Adipocyte (in vitro differentiated cells): ENCODE measurements at places on chromosomes 4 and X.

GRCh38 chr4:75037252-75037651, 104.3 kb downstream of the PARM1 start:
- no peak for DNase-seq

- DNase-seq, result no peak
These were observed 2.4 kb downstream of the TCEAL1 start for GRCh38 chrX:103631145-103631544.

DNA sequence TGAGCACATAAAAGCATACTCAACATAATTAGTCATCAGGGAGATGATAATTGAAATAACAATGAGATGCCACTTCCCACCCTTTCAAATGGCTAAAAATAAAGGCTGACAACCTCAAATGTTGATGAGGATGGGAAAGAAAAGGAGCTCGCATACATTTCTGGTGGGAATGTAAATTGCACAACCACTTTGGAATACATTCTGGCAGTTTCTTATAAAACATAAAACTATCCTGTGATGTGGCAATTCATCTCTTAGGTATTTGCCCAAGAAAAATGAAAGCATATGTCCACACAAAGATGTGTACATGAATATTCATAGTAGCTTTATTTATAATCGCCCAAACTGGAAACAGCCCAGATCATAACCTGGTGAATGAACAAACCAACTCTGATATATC, 687 bp upstream of the ZNF275 start:
- DNase-seq, result peak; percentile 78

DNA sequence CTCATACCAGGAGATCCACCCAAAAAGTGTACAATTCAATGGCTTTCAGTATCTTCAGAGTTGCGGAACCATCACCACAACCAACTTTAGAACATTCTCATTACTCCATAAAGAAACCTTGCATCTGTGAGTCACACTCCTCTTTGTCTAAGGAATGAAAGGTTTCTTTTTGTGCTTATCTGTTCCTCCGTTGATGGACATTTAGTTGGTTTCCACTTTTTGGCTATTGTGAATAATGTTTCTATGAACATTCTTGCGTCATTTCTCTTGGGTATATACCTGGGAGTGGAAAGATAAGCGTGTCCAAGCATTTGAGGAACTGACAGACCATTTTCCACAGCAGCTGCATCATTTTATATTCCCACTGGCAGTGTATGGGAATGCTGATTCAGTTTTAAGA, 10.6 kb downstream of the FAM184B start:
- DNase-seq, result no peak

DNA sequence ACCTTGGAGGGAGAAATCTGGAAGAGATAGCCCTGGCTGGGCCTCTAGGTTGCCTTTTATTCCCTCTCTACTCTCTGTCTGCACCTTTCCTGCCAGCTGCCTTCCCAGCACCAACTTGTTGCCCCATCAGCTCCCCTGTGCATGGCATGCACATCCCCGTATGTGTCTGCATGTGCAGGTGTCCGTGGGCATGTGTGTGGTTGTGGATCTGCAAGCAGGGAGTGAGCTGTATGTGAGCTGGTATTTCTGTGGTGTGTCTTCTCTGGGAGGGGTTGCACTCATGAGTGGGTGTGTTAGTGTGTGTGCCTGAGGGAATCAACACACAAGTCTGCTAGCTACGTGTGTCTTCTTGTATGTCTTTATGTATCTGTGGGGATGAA, 9.9 kb downstream of the L1CAM start:
- DNase-seq, result no peak

GRCh38 chr4:167088115-167088514, 146.2 kb downstream of the SPOCK3 start:
- DNase-seq, result no peak

- no peak for DNase-seq
These were observed 57.2 kb downstream of the FNIP2 start for GRCh38 chr4:158826057-158826456.

DNA sequence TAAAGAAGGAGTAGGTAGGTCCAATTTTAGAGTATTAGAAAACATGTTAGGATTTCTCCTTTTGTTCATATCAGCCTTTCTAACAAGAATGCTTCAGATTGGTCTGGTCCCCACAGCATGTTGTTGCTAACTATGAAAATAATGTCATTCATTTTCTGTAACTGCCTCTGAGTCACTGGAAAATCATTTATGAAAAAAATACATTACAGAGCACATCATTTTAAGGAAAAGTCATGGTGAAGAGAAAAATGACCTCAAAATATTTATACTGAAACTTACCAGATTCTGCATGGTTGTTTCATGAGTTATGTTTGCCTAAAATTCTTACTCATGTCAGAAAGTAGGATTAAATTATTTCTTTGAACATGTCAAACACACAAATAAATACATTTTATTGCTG, 35.2 kb downstream of the DTHD1 start:
- DNase-seq, result no peak

DNA sequence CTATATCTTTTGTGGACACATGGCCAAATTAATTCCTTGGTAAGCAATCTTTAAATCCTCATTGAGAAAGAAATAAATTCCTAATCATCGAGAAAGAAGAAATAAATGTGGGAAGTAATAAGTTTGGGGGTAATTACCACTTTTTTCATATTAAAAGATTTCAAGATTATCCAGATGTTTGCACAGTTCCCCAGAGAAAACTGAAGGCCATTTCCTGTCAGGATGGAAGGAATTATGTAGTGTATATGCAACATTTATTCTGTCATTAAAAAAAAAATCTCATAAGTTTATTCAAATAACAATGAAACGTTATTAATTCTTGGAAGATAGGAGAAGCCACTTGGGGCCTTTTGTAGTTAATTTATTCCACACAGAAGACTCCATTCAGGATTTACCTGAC, 385.6 kb upstream of the NR3C2 start:
- no peak for DNase-seq

GRCh38 chr4:26032630-26033317, 118.8 kb downstream of the SMIM20 start:
- peak; percentile 81 for DNase-seq

- peak; percentile 80 for DNase-seq
These were observed 32.6 kb downstream of the DCK start for GRCh38 chr4:71026086-71026485.

GRCh38 chr4:84263415-84263814, 235.7 kb downstream of the NKX6-1 start:
- DNase-seq, result no peak

DNA sequence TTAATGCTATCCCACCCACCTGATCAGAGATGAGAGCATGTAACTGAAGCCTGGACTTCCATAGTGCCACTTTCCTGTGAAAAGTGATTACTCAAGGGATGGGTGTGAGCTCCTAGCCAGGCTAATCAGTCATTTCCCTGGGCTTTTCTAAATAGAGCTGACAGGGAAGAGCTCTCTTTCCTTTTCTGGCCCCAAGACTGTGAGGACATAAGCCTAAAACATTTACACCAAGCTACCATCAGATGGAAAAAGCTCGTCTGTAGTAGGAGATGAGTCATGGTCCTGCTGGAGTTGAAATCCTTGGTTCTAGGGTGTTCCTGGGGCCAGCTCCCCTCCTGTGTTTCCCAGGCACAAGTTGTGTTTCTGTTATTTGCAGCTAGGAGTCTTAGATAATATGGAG, 52.4 kb upstream of the NDP start:
- peak; percentile 37 for DNase-seq

DNA sequence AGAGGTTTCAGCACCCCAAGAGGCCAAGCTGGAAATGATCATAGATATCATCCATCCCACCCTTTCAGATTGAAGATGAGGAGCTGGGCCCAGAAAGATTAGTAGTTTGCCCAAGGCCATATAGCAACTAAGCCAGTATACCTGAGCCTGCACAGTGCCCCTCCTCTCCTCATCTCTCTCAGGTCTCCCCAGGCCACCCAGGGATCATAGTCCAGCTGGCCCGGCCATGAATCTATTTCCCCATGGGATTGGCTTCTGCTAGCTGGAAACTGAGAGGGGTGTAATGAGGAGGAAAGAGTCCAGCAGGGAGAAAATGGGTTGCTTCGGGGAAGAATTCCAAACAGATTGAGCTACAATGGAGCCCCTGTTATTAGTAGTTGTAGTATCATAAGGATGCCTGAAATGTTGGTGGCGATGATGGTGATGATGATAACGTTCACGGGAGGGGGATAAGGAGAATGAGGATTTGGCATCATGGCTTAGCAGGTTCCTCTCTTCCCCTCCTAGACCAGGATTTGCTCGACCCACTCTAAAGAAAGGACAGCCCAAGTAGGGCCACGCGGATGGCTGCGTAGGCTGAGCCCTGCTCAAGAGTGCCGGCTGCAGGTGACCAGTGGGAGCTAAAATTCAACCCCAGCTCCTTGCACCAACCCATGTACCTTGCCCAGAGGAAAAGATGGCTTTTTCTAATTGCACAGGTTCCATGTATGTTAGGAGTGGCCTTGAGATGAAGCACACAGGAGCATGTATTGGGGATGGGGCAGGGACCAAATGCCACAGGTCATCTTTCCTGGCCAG, 117.8 kb upstream of the PJA1 start:
- DNase-seq, result no peak

GRCh38 chr4:85402371-85402770, 72.6 kb upstream of the ARHGAP24 start:
- peak; percentile 75 for DNase-seq

DNA sequence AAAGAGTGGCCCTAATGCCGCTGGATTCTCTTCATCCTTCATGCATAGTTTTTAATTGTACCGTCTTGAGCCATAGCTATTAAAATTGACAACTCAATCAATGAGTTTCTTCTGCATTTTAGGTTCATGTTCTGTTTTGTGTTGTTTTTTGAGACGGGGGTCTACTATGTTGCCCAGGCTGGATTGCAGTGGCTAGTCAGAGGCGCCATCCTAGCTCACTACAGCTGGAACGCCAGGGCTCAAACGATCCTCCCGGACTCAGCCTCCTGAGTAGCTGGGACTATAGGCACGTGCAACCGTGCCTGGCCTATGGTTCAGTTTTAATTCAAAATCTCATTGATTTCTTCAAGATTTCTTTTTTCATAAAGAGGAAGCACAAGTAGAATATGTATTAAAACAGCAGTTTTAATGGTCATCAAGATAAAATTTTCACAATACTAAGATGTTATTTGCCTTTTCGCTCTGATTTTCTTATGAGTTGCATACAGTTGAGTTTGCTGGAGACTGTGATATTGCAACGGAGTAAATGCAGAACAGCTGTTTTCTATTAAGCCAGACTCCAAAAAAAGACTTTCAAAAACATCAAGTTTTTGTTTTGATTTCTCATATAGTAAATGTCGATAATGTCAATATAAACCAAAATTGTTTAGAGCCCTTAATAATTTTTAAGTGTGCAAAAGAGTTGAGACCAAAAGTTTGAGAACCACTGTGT, 1.1 kb upstream of the STX18 start:
- DNase-seq, result peak; percentile 67

DNA sequence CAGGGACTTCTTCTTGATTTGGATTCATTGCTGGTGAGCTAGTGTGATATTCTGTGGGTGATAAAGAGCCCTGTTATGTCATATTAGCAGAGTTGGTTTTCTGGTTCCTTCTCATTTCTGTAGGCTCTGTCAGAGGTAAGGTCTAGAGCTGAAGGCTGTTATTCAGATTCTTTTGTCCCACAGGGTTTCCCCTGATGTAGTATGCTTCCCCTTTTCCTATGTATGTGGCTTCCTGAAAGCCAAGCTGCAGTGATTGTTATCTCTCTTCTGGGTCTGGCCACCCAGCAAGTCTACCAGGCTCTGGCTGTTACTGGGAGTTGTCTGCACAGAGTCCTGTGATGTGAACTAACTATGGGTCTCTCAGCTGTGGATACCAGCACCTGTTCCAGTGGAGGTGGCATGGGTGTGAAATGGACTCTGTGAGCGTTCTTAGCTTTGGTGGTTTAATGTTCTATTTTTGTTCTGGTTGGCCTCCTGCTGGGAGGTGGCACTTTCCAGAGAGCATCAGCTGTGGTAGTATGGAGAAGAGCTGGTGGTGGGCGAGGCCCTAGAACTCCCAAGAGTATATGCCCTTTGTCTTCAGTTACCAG, 373.7 kb downstream of the AR start:
- no peak for DNase-seq

DNA sequence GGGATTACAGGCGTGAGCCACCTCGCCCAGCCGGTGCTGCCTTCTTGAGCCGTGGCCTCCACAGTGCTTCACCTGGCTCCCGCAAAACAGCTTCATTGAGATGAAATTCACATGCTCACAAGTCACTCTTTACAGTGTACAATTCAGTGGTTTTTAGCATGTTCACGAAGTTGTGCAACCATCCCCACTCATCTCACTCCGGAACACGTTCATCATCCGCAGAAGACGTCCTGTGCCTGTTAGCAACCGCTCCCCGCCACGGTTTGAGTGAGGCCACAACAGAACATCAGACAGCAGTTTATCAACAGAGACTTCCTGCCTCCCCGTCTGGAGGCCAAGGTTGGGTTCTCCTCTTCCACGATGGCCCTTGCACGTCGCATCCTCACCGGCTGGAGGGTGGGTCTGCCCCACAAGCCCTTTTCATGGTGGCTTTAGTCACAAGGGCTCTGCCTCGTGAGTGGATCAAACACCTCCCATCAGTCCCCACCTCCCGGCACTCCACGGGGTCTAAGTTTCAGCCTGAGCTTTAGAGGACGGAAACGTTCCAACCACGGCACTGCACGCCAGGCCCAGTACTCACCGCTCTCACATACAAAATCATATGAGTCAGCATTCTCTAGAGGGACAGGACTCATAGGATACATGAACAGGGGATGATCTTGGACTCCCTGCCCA, 29.6 kb upstream of the SPON2 start:
- DNase-seq, result no peak

DNA sequence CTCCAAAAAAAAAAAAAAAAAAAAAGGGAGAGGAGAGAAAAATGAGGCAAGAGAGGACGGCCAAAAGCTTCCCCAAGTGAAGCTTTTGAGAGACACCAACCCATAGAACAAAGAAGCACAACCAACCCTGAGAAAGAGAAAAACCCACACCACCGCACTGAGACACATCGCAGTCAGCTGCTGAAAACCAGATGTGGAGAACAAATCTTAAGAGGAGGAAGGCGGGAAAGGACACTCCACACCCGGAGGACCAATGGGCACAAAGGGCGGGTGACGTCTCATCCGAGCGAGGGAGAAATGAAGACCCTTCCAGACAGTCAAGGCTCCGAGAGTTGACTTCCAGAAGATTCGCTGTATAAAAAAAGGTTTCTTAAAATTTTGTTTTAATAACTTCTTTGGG, 112.1 kb downstream of the AFAP1 start:
- no peak for DNase-seq

DNA sequence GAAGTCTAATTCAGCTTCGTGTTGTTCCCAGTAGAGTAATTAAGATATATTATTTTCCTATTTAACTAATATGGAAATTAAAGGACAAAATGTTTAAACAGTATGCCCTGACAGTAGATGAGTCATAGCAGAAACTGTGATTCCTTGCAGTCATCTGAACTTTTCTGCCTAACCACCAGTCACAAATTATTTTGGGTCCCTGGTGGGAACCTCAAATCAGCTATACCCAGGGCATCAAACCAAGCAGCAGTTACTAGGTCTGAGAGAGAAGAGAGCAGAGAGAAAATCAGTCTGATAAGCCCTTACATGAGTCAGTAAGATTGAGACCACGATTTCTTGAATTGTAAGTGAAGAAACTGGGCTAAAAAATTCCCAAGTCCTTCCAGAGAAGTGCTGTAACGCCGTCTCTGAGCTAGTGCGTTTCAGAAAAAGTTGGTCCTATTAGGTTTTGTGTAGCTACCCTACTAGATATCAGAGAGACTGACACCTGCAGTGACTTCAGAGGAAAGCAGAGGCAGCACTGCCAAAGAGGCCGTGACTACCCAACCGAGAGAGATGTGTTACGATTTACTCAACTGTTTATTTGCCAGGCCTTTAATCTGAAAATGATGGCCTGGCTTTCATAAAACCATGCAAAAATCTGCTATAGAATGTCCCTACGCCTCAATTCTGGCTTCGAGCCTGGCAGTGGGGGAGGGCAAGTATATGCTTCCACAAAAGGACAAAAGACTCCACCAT, 21.7 kb upstream of the GPM6A start:
- no peak for DNase-seq
